ENCODE measurements at places on chromosomes 7 and 10.

- no peak for DNase-seq
These were observed 3.0 kb downstream of the PTPRE start for GRCh38 chr10:127909716-127910463.

DNA sequence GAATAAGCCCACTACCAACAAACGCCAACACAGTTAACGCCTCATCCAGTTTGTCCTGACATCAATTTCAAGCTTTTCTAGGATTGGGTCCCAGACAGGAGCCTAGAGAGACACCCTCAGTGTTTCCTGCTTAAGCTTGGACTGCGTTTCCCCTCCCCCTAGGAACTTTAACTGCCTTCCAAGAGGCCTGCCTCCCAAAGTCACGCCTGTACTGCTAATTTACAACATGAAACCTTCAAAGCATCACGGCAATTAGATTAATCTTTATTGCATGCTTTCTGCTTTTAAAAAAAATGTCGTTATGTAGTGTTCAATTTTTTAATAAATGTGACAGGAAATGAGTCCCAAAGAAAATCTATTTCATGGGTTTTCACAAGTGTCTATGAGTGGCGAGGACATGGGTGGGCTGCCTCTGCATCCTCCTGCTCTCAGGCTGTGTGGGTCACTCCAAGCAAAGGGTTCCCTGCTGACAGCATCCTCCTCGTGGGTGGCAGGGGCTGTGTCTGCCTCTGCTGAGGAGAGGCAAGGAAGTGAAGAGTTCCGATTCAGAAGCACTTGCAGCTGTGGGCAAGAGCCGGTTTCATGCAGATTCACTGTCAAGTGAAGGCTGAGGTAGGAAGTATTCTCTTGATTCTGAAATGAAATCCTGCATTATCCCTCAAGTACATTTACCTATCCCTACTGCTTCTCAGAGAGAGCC is 193.0 kb upstream of the KMT2E start:
- no peak for DNase-seq

- DNase-seq: no peak
These were observed 181.8 kb upstream of the PITRM1 start for GRCh38 chr10:3354174-3354900.

DNA sequence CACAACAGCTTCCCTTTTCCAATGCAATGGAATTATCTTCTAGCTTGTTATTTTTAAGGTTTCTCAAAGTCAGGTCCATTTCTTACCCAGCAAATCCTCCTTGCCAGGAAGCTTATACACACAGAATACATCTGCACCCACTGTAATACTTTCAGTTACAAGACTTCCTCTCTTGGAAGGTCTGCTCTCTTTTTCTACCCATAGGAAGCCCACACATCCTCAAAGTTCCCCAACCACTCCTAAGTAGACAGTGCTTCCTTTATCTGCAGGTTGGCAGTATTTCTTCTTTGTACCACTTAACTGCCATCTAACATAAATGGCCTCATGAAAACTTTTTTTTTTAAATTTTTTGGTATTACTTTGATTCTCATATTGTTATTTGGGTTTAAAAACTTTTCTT is 155.6 kb downstream of the TAX1BP1 start:
- DNase-seq: no peak

DNA sequence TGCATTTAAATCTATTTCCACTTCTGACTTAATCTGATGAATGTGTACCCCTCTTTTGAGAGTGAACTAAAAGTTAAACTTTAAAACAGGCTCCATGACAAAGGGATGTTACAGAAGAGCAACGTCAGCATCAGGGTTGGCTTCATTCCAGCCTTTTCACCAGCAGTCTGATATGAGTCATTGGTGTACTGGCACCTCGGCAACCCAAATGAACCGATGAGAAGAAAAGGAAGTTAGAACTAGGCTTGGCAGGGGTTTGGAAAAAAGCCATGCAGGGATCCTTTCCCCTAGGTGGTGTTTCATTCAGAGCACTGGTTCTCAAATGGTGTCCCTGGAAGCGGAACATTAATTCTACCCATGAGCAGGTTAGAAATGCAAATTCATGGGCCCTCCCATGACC is 53.6 kb downstream of the SEC61G start:
- no peak for DNase-seq

DNA sequence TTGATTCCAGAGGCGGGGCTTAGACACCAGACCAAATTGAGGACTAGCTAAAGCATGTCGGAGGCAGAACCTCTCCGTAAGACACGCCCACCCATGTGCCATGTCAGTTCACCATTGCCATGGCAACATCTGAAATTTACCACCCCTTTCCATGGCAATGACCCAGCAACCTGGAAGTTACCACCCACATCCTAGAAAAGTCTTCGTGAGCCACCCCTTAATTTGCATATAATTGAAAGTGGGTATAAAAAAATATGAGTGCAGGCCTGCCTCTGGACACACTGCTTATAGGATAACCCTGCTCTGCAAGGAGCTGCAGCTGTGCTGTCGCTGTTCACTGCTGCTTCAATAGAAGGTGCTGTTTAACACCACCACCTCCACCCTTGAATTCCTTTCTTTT is 28.0 kb downstream of the TMEM270 start:
- DNase-seq: no peak

GRCh38 chr7:42263971-42264370 is 27.0 kb upstream of the GLI3 start:
- no peak for DNase-seq
